Left colon (tissue), 2 donors: ENCODE measurements at places on chromosomes 4 and X.
A peak's percentile ranks its signal among the peaks of the same experiment; 100 is the strongest.

- no peak for DNase-seq
These were observed 361.2 kb downstream of the PCDH7 start for GRCh38 chr4:31081366-31081765.

GRCh38 chr4:21885770-21886169 is 62.8 kb downstream of the KCNIP4 start:
- DNase-seq, result no peak

- no peak for DNase-seq
These were observed 18.0 kb downstream of the HPSE start for GRCh38 chr4:83316459-83317165.

DNA sequence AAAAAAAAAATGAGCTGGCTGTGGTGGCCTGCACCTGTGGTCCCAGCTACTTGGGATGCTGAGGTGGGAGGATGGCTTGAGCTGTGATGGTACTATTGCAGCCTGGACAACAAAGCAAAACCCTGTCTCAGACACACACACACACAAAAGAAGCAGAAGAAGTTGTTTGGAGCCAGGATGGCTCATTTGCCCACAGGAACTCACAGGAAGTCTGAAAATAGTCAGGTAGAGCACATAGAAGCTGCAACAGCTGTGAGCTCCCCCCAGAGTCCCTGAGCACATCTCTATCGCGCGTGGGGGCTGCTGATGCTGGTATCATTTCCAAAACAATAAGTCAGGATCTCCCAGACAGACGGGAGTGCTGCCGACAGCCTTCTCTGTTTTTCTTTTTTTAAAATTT is 13.4 kb upstream of the DHRSX start:
- no peak for DNase-seq

DNA sequence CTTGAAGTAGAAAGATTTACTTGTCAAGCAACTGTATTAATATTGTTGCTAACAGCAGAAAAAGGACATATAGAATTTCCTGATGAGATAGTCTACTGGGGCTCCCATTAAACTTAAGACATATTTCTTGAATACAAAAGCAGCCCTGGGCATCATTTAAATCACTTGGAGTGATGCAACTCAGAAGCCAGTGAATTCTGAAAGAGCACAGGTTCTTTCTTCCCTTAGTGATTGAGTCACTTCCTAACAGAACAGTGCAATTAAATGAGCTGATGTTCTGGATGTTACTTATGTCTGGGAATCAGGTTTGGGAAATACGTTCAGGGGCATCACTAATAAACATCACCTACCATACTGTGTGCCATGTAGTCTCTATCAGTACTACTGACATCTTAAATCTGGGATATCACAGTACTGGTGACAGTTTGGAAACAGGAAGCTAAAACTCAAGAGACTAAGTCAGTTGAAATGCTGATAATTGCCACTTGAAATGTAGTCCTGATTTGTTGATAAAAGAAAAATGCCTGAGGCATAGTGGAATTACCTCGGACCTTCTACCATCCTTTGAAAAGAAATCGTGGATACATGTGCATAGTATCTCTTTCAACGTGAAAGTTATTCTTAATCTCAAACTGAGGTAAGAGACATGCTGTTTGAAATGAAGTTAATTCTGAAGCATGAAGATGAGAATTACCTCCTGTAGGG is 249.2 kb upstream of the GPRIN3 start:
- no peak for DNase-seq

GRCh38 chr4:165203541-165204461 is 3.6 kb upstream of the KLHL2 start:
- no peak for DNase-seq

DNA sequence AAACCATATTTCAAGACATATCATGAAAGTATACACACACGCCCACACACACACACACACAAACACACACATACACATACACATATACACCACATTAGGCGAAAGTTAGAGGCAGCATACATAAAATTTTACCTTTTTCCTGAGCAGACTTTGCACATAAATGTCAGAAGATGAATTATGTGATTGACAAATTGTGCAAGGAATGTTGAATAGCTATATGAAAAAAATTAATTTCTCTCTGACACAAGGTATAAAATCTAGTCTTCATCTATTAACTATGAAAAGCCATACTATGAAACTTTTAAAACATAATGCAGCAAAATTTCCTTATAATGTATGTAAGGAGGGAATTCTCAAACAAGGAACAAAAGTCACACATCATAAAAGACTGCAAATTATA is 24.4 kb downstream of the FSTL5 start:
- no peak for DNase-seq

GRCh38 chr4:184994010-184994622 is 24.2 kb upstream of the HELT start:
- DNase-seq, result no peak

DNA sequence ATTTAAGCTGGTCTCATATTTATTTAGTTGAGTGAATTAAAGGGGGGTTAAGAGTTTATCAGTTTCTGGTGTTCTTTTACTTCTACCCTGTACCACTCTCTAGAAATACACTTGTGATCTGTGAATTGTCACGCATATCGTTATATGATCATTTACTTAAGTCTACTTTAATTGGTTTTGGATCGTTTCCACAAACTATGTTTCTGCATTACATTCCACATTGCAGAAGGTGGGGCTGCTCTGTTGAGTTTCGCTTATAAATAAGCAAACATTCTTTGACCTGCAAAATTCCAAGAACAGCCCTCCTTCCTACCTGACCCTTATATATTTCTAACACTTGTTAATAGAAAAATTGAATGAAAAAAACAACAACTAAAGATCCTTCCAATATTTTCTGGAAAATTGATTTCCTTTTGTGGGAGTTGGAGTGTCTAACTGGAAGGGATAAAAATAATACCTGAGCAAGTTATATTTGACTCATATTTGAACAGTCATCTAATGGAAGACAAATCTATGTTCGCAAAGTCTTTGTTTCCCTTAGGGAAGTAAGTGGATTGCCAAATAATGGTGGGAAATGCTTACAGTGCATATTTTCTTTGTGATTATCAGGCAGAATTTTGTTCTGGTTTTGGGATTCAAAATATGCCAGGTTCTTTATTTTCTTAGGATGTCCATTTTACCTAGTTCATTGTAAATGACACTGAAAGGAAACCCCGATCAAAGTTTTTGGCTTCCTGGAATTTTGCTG is 152.7 kb downstream of the RELL1 start:
- no peak for DNase-seq

- DNase-seq, result no peak
These were observed 7.9 kb upstream of the NOCT start for GRCh38 chr4:139007640-139008039.

DNA sequence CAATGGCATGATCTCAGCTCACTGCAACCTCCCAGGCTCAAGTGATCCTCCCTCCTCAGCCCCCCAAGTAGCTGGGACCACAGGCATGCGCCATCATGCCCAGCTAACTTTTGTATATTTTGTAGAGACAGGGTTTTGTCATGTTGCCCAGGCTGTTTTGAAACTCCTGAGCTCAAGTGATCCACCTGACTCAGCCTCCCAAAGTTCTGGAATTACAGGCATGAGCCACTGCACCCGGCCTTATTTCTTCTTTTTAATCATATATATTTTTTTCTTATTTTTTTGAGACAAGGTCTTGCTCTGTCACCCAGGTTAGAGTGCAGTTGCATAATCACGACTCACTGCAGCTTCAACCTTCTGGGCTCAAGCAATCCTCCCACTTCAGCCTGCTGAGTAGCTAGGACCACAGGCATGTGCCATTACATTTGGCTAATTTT is 184.0 kb downstream of the TSPAN5 start:
- no peak for DNase-seq

DNA sequence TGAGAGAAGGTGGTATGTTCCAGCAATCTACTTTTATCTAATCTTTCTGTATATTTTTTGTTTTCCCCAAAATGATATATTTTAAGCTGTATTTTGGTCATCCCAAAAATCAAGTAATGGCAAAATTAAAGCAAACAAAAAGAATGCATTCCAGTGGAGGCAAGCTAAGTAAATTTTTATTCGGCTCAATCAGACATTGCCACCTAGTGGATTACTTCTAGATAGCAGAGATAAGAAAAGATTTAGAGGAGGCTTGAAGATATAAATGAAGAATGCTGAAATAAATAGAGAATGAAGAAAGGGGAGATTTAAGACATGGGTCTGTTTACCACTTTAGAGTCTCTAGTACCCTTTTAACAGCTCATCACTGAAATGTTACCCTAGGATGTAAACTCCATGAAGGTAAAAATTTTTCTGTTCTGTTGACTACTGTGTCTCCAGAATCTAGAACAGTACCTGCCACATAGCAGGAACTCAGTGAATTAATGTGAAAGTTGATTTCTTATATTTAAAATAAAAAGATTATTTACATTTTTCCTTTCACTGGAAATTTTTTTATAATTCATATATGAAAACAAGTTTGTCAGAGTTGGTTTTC is 110.9 kb upstream of the ANK2 start:
- no peak for DNase-seq

DNA sequence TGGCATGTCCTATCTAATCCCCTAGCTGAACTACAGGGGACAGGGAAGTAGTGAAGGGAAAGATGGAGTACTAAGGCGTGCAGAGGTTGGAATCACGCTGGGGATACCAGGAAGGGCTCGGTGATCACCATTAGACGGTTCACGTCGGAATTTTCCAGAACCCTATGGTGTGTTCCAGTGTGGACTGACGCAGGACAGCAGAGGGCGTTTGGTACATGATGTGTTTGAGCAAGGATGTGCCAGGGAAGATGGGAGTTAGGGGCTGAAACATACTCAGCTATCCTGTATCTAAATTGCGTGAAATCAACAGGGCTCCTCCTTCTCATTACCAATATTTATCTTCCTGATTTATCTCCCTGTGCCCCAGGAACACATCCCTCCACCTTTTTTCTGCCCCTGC is 33.7 kb downstream of the PRPS2 start:
- no peak for DNase-seq

GRCh38 chr4:118124997-118125396 is 90.7 kb downstream of the NDST3 start:
- DNase-seq, result no peak

- no peak for DNase-seq
These were observed 49.2 kb downstream of the CD40LG start for GRCh38 chrX:136697156-136697555.

DNA sequence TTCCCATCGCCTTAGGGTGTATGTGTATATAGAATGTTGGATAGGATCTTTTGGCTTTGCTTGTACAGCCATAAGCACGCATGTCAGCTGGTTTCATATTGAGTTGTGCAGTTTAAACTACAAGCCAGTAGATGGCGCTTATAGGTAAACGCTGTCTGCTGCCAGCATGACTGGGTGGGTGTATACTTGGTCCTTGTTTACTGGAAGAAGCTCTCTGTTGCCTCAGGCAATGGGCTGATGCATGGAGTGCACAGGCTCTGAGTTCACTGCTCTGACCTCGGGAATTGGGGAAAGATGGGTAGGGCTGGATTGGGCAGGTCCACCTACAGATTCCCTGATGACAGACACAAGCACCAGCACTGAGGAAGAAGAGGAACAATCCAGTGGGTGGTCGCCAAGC is 831.5 kb downstream of the STIM2 start:
- no peak for DNase-seq

DNA sequence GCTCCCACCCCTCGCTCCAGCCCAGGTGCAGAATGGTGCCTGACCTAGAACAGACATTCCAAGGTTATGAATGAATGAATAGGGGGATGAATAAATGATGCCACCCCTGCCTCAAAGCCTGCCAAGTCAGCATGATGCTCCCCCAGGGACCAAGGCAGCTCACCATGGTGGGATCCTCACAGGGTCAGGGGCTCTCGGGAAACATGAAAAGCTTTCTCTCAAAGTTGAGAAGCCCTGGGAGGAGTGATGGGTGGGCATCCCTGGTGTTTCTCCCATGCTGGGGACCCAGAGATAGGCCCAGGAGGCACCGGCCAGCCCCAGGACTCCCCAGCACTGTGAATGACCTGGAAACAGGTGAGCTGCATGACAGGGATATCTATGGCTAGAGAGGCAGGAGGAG is 58.9 kb downstream of the HTRA3 start:
- DNase-seq, result no peak

GRCh38 chrX:148146121-148146520 is 165.0 kb downstream of the FMR1NB start:
- no peak for DNase-seq

DNA sequence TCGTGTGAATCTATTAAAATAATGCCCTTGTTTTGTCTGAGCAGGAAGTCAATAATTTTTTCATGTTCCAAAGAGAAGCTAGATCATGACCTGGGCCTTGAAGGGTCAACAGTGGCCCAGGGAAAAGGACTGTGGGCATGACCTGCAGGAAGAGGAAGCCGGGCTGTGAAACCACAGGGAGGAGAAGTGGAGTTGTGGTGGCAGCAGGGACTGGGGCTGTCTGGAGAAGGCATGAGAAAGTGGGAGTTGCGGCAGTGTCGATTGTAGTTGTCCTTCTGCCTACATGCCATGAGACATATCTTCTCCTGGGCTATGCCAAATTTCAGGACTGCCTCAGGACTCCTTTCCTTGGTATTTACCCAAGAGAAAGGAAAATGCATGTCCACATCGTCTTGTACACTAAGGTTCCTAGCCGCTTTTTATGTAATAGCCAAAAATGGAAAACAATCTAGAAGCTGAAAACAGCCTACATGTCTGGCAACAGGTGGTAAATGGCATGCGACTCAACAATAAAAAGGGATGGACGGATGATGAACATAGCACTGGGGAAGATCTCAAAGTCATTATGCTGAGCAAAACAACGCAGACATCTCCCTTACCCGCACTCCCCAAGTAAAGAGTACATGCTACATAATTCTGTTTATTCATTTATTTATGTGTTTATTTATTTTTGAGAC is 13.6 kb upstream of the PTTG2 start:
- no peak for DNase-seq

GRCh38 chrX:129701624-129702069 is 37.1 kb upstream of the XPNPEP2 start:
- DNase-seq, result peak; percentile 14

DNA sequence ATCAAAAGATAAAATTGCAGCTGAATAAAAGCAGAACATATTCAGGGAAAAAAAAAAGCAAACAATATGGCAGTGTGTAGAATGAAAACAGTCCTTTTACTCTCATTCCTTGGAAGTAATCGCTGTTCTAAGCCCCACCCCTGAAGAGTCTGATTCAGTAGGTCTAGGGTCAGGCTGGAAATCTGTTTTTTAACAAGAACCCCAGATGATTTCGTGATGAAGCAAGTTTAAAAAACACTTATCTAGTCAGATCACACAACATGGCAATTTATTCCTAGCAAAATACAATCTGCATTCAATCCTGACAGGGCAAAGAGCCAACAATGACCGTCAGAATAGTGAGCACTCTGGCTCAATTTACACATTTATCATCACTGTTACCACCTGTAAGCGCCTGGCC is 16.1 kb downstream of the FAM120C start:
- no peak for DNase-seq
